ENCODE measurements at places on chromosomes 11 and 22.
A peak's percentile ranks its signal among the peaks of the same experiment; 100 is the strongest.

- DNase-seq = no peak
These were observed 13.4 kb downstream of the MICAL2 start for GRCh38 chr11:12123799-12124198.

GRCh38 chr22:27045103-27045947 lies 387.9 kb downstream of the MIAT start:
- DNase-seq = no peak

- DNase-seq = no peak
These were observed 20.3 kb upstream of the MRPL17 start for GRCh38 chr11:6703247-6704063.

GRCh38 chr11:45857961-45858474 lies 10.7 kb downstream of the CRY2 start:
- peak; percentile 60 for DNase-seq

GRCh38 chr22:48824712-48825651 lies 1002.7 kb downstream of the BRD1 start:
- peak; percentile 16 for DNase-seq

DNA sequence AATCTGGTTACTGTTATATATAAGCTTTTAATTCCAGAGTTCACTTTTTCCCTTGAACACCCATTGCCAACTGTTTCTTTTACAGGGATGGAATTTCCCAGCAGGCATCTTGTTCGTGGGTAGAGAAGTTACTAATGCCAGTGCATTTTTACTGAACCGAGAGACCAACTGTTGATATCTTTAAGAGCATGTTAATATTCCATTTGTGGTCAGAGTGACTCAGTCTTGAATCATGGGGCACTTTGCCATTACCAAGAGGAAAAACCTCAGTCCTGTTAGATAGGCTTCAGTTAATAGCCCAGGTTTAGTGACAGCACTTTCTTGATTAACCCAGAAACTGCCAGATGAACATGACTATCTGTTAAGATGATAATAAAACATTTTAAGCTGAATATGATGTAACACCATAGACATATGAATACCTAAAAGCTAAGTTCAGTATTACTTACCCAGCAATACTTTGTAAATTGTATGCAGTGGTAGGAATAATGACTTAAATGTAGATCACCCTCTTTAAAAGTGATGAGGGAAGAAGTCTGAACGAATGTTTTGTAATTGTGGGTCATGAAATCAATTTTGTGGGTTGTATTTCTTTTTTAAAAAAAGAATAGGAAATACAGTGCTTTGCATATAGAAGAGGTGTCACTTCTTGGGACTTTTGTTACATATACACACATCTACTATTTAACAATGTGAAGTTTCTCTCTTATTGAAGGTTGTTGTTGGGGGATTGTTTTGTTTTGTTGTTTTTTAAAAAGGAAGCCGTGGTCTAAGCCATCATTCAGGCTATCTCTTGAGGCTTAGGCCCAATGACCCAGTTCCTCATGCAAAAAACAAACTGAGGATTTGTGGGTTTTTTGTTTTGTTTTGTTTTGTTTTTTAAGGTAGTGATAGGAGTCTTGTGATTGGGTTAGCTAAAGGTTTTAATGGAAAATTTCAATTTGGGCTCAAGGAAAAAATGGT lies 79.2 kb upstream of the GRIK4 start:
- DNase-seq = no peak

DNA sequence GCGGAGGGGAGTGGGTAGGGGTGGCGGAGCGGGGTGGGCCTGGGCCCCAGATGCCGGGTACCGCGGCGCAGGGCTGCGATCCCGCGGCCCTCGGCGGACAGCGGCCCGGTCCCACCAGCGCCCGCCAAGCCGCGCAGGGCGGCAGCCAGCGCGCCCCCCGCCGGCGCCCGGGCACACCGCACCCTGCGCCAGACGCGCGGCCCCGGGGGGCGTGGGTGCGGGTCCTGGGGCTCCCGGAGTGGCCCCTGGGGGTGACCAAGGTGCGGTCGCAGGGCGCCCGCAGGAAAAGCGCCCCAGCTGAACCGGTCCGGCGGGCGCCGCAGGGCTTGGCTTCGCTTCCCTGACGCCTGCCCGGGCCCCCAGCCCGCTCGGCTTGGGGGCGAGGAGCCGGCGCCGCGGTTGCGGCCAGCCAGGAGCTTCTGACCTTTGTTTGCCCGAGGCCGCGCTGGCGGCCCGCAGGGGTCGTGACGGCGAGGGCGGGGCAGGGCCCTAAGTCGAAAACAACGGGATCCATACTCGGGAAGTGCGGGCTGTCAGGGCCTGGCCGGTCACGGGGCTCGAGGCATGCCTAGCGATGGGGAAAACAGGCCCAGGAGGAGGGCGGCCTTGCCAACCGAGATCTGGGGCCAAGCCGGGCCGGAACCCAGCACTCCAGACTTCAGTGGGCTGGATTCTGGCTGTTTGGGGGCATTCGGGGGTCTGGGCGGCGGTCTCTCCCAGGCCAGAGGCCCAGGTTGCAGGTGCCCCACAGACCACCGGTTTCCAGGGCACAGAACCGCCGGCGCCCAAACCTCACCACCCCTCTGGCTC lies 581 bp upstream of the AP5B1 start:
- peak; percentile 61 for DNase-seq

- no peak for DNase-seq
These were observed 206.4 kb downstream of the BLID start for GRCh38 chr11:121909596-121909995.

DNA sequence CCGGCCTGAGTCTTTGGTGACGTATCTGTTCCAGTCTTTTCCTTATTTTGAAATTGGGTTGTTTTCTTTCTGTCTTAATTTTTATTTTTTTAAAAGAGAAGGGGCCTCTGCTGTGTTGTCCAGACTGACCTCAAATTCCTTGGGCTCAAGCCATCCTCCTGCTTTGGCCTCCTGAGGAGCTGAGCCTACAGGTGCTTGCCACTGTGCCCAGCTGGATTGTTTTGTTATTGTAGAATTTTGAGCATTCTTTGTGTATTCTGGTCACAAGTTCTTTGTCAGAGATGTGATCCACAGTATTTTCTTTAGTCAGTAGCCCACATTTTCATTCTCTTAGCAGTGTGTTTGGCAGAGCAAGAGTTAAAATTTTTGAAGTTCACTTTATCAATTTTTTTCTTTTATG lies 100.1 kb downstream of the ATXN10 start:
- no peak for DNase-seq

DNA sequence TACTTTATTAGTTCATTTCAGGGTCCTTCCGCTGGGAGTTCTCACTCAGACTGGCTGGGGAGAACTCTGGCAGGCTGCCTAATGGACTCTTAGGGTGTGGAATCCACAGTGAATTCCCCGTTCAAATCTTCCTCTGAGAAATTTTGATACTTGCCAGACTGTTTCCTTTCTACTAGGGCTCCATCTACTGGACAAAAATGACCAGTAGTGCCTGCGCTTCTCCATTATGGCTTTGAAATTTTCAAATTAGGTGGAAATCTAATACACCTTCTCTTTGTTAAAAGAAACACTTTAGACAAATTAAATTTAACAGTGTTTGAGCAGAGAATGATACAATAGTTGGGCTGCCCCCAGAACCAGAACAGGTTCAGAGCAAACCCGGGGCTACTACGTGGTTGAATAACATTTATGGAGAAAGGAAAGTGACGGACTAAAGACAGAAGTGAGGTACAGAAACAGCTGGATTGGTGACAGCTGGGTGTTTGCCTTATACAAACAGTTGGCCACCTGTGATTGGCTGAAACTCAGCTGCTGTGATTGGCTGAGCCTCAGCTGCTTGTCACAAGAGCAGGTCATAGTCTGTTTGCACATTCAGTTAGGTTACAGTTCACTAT lies 52.9 kb upstream of the FDX1 start:
- DNase-seq = peak; percentile 70

- no peak for DNase-seq
These were observed 4.4 kb downstream of the NDUFV1 start for GRCh38 chr11:67611165-67611564.

DNA sequence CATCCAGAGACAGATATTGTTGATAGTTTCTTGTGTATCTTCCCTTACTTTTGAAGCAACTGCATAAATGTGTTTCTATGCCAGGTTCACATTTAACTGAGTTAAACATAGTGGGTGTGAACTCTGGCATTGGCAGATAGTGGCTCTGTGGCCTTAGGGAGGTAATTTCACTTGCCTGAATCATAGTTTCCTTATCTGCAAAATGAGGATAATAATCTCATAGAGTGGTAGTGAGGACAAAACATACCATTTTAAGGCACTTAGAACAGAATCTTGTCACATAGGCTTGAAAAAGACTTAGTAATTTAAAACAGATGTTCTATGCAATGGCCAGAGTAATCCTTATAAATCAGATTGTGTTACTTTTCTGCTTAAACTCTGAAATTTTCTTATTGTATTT lies 56.4 kb upstream of the SYN3 start:
- no peak for DNase-seq

DNA sequence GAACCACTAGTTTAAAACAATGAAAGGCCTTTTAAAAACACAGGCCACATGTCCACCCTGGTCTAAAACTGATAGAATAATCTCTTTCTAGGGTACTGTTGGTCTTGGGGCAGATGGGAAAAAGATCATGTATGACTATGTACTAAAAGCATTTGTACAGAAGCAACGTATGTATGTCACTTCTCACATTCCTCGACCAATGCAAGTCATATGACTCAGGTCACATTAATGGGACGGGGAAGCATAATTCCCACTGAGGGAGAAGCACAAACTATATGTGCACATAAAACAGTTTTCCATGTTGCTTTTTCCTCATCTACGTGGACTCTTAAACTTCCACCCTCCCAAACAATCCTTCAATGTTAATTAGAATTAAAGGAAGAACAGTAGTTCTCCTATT lies 32.2 kb upstream of the GAB2 start:
- DNase-seq = no peak

DNA sequence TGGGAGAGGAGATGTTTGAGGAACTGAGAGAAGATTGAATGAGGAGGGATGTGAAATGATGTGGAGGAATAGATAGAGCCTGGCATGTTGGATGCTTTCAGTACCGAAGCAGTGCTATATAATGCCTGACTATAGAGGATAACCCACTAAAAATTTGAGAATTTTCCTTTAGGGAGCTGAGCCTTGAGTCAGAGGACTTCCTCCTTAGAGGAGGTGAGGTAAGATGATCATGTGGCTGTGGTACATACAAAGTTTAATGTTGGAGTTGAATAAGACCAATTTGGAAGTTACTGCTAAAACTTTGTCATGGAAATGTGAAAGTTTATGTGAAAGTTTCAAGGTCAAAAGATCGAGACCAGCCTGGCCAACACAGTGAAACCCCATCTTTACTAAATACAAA lies 66.9 kb downstream of the YAP1 start:
- DNase-seq = no peak

DNA sequence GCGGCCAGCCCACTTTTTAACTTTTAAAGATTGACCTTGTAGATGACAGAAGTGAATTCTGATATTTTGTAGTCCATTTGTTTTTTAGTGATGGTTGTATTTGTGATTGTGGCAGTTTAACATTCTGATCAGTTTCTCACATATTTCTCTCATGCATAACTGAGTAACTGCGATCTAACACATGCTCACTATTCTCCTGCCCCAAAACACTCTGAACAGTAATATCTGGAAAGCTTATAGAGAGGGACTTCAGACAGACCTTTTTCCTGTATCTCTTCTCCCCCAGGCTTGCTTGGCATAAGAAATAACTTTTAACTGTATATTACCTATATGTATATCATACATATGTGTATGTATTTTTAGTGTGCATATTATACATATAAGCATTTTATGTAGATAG lies 37.3 kb upstream of the MYO18B start:
- DNase-seq = no peak

GRCh38 chr11:61891331-61892084 lies at the start of gene FADS3:
Gene FADS3, minus strand, starts transcription at chr11:61891545. Its CDS starts 164 bp downstream, at chr11:61891381.
- peak; percentile 83 for DNase-seq

GRCh38 chr11:125951731-125952130 lies 5.9 kb downstream of the VSIG10L2 start:
- no peak for DNase-seq

- DNase-seq = no peak
These were observed 1.0 kb downstream of the PCNX3 start for GRCh38 chr11:65616575-65617001.

- no peak for DNase-seq
These were observed 1.1 kb upstream of the SERGEF start for GRCh38 chr11:18013790-18014507.

GRCh38 chr22:47114813-47115517 lies 352.5 kb downstream of the TBC1D22A start:
- DNase-seq = peak; percentile 24

DNA sequence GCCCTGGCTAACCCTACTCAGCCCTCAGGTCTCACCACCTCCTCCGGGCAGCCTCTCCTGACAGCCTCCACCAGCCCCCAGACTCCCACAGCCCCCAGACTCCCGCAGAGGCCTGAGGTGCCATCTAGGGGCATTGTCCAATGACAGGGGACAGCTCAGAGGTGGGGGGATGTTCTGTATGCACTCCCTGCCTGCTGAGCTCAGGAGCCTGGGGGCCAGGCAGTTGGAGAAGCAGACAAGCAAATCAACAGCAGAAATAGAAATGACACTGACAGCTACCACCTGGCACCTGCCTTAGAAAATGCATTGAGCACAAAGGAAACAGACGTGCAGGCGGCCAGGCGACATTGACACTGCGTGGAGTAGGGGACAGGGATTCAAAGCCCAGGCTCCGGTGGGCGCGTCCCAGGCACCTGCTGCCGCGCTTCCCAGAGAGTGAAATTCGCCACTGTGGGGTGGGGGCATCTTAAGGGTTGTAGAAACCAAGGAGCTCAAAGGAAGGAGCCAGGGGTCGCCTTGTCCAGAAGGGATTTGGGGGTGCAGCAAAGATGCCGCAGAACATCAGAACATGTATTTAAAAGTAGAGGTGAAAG lies 22.5 kb upstream of the WNT7B start:
- no peak for DNase-seq

GRCh38 chr22:20397498-20397897 lies 3.5 kb downstream of the ZNF74 start:
- no peak for DNase-seq

- no peak for DNase-seq
These were observed 71.8 kb downstream of the CTTN start for GRCh38 chr11:70470127-70470526.

DNA sequence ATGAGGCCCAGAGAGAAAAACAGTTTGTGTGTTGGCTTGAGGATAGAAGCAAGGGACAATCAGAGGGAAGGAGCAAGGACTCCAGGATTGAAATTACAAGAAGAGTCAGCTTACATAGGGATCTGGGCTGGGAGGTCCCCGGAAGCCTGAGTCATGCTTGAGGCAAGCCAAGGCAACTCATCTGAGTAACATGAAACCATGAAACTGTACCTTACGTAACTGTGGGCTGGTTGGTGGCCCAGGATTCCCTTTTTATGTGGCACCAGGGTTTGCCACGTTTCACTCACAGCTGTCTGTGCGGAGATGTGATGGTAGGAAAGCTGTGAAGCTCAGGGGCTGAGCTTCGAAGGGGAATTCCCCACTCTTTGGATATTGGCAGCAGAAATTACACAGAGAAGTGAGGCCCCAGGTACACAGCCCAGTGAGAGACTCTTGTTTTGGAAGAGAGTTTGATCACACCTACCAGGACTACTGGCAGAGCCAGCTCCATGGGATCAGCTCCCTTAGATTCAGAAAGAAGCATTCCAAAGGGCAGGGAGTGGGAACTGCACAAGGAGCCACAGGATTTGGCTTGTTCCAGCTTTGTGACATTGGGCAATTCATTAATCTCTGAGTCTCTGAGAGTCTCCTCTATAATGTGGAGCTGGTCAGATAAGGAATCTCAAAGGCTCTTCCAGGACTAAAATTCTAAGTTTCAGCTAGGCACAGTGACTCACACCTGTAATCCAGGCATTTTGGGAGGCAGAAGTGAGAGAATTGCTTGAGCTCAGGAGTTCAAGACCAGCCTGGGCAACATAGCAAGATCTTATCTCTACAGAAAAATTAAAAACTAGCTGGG lies 7.8 kb downstream of the SLC5A1 start:
- DNase-seq = no peak

Data from right forelimb (tissue), 1 donor.